ENCODE measurements at places on chromosomes 4 and X. TPM values are rescaled to one million over a fixed set of nuclear protein-coding genes. Genes with fewer than 3 reads are reported as not detected.

Gene CXCL1
- 22.9 TPM for total RNA-seq

Gene MCF2
- not detected for total RNA-seq

Gene TMPRSS11E
- total RNA-seq, result 120 TPM

Gene CNKSR2
- total RNA-seq, result not detected

Data from esophagus mucosa (tissue), 1 donor.